ENCODE measurements at places on chromosomes 1 and 21.

GRCh38 chr1:1153874-1154273 is 19.8 kb upstream of the TTLL10 start:
- no peak for DNase-seq

DNA sequence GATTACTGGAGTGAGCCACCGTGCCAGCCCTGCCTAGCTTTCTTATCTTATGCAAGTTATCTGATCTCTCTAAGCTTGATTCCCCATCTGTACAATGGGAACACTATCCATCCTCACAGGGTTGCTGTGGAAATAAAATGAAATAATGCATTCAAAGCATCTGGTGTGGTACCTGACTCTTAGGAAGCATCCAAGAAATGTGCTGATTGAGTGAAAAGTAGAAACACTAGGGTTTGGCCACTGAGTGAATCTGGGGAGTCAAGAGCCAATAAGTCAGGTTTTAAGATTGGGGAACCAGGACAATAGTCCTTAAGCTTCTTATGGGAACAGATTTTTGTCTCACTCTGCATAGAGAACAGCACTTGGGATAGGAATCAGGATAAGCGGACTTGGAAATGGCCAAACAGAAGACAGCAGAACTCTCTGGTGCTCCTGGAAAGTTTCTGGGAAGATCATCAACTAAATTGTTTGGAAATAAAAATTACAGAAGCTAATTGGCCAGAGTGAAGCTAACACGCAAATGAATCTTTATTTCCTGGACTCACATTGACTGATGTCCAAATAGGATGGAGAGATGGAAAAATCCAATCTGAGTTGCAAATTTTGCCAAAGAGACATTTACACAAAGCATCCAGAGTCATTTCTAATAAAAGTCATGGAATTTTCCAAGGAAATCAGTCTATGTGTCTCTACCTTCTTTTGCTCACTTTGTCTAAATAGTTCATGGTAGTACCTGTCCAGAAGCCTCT is 3.3 kb downstream of the PAFAH2 start:
- DNase-seq, result no peak

DNA sequence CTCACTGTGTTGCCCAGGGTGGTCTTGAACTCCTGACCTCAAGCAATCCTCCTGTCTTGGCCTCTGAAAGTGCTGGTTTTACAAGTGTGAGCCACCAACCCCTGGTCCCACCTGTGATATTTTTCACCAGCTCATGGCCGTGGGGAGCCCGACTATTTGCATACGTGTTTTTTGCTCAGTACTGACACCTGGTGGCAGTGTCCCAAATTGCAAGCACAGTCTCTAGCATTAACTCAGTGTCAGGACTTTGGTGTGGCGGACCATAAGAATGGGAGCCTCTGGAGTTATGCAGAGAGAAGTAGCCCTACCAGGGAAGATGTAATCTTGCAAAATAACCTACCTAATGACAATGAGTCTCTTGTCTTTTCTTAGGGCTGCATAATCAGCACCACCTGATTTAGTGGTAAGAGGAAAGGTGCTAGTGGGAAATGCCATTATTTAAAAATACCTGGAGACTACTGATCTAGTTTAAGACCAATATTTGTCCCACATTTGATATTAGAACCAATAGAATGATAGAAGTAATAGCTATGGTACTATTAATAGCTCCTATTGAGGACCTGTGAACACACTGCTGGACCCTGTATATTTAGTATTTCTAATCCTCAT is 305.4 kb downstream of the DISC1 start:
- peak; percentile 20 for DNase-seq

- DNase-seq, result no peak
These were observed 22.6 kb upstream of the ZP4 start for GRCh38 chr1:237913345-237913744.

- DNase-seq, result peak; percentile 22
These were observed 24.9 kb upstream of the CR1L start for GRCh38 chr1:207619871-207620542.

DNA sequence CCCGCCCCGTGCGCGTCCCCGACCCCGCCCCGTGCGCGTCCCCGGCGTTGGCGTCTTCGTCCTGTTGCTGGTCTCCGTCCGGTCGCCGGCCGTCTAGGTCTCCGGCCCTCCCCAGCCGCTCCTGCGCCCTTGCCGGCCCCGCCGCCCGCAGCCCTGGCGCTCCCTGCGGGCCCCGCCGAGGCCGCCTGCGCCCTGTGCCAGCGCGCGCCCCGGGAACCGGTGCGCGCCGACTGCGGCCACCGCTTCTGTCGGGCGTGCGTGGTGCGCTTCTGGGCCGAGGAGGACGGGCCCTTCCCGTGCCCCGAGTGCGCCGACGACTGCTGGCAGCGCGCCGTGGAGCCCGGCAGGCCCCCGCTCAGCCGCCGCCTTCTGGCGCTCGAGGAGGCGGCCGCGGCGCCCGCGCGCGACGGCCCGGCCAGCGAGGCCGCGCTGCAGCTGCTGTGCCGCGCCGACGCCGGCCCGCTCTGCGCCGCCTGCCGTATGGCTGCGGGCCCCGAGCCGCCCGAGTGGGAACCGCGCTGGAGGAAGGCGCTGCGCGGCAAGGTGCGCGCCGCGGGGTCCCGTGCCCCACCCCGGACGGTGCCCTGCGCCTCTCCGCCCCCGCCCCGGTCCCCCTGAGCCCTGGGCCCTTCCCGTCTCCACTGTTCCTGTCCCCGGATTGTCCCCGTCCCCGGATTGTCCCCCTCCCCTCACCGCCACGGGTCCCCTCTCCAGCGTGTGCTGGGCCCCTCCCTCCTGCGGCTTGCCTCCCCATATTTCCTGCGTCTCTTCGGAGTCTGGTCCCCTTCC is at the start of gene RNF187:
TSS of gene RNF187 (plus strand) at position 47 of the 789 bp plus-strand sequence.
- peak; percentile 93 for DNase-seq

GRCh38 chr1:119622311-119623192 is 25.5 kb downstream of the ZNF697 start:
- DNase-seq, result no peak

- no peak for DNase-seq
These were observed 52.8 kb downstream of the NTMT2 start for GRCh38 chr1:170198584-170198983.

GRCh38 chr1:28141685-28142084 is 34.8 kb downstream of the PTAFR start:
- DNase-seq, result no peak

DNA sequence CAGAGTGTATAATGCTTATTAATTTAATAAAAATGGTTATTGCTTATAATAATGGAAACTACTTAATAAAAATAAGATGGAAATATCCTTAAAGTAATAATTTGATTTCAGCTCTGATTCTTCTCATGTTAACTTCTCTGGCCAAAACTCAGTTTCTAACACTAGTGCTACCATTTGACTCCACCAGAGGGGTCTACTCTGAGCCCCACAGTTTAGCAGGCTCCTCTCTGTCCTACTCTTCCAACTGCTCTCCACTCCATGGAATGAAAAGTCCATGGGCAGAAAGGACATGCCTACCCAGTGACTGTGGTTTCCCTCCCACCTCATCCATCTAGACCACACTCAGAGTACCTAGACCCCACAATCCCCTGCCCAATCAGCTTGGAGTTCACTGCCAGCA is 489.1 kb upstream of the CAMK1G start:
- DNase-seq, result no peak

DNA sequence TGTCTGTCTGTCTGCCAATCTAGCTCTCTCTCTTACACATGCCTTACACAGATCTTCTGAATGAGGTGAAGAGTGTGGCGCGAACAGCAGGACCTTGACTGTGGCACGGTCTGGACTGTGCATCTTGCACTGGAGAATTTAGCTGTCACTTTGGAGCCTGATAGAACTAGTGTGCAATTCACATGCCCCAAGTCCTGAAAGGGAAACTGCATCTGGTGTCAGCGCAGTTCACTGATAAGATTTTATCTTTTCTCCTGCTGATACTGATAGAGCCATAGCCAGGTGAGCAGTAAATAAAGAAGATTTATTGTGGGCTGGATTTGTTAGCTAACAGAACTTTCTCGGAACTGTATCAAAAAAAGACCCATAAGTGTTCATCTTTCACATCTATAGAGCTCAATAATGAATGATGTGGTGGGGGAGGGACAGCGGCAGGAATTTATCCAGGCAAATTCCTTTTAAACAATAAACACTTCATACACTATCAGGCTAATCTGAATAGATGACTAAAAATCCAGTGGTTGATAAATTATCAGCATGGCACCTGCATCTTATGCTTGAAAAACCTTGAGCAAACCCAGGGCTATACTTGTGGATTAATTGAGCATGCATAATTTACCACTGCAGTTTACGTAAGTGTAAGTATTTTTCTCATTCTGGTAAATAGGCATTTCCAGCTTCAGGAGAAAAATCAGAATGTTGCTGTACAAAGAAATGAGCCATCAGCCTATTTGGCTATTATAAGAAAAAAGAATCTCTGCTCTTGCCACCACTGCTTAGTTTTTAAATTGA is 104.1 kb downstream of the NTNG1 start:
- no peak for DNase-seq

DNA sequence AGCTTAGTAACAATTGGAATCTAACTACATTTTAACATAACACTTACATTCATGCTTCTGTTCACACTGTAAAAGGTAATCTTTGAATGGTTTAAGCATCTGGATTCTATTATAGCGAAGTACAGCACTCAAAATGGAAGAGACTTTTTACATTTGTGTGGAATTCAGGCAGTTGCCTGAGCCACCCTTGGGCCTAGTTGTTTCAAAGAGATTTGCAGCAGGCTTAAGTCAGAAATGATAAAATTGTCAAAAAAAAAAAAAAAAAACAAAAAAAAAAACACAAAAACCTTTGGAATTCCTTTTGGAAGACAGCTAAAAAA is 199.9 kb downstream of the LYPLAL1 start:
- no peak for DNase-seq

- DNase-seq, result no peak
These were observed 37.5 kb upstream of the PLA2G2C start for GRCh38 chr1:20223551-20224419.

DNA sequence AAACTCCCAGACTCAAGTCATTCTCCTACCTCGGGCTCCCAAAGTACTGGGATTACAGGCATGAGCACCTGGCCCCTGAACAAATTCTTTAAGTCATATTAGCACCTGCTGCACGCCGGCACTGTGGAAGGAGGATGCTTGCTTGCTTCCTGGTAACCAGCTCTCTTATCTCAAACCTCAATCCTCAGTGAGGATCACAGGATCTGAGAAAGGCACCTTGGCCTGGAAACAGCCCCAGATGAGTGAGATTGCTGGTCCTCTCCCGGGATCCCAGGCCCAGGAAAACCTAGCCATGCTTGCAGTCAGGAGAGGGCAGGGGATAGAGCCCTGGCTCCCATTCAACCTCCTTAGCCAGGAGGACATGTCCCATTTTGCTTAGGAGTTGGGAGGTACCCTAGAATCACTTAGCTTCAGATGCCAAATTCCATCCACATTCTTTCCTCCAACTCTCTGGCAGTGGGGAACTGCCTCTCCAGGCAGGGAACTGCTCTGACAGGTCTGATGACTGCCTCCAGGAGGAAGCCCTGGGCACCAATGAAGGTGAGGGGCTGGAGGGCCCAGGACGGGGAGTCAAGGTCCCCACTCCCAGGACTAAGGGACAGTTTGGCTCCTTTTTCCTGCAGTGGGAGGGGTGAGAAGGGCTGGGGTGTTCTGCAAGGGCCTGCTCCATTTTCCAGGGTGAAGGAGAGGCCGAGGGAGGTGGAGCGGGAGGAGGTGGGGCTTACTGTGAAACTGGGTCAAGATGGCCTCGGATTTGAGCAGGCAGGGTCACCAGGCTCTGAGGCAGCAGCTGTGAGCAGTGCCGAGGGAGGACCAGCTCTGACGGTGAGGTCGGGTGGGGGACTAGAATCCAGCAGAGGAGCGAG is 9.5 kb downstream of the GPR37L1 start:
- DNase-seq, result no peak

DNA sequence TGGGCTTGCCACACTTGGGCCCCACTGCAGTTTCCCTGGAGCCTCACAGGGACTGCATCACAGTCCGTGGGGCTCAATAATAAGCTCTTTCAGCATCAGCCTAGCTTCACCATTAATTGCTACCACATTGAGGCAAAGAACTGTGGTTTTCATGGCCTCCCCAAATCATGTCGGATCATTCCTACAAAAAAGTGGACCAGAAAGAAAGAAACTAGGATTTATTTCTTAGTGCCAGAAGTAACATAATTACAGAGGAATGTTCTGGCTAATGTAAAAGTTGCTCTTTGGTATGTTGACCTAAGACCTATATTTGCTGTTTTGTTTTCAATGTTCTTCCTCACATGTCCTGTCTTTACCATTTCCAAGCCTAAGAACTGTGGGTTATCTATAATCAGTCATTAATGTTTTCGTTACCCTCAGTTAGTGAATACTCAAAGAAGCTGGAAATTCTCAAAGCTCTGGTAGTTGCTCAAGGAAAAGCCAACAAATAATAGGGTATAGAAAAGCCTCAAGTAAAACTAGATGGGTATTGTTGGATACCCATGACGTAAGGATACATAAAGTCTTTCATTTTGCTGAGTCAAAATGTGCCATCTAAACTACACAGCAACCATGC is 173.9 kb downstream of the LTN1 start:
- no peak for DNase-seq

DNA sequence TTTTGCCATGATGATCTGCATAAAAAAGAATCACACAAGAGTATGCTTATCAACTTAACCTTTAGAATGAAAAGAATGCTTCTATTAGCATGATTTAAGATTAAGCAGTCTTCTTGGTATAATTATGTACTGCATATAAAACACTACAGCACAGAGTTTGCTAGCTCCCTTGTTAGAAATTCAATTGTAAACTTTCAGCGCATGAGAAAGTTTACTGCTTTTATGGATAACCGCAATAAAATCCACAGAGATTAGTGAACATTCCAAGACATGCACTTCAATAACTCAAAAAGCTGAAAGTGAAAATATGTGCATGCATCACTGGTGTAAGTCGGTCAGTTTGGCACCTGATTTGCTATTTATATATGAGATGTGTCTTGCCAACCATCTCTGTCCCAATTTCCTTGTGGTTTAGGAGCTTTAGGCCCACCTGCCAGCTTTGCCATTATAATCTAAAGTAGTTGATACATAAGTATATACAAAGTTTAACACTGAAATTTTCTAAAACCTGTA is 16.9 kb downstream of the CCT8 start:
- DNase-seq, result no peak

GRCh38 chr21:39152271-39152670 is 31.0 kb downstream of the PSMG1 start:
- no peak for DNase-seq

DNA sequence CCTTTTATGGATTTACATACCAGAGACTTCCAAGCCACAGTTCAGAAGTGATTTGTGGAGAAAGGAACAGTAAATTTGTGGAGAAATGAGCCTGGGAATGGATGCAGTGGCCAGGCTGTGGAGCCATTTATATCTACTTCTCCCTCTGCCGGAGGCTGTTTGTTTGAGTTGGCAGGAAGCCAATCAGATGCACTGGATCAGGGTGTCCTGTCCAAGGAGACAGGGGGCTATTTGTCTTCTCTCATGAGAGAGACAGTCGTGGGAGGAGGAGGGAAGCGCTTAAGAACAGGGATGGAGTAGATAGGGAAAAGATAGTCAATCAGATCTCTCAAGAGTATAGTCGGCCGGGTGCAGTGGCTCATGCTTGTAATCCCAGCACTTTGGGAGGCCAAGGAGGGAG is 2.8 kb upstream of the HAPLN2 start:
- no peak for DNase-seq
